Natural killer cell (primary cell): ENCODE measurements at places on chromosomes 12 and 14. TPM values are rescaled to one million over a fixed set of nuclear protein-coding genes. Genes with fewer than 3 reads are reported as not detected.
A peak's percentile ranks its signal among the peaks of the same experiment; 100 is the strongest.

The ZNF385A gene
- total RNA-seq: 5.4 TPM

The CNOT2 gene
- total RNA-seq: 178 TPM

DNA sequence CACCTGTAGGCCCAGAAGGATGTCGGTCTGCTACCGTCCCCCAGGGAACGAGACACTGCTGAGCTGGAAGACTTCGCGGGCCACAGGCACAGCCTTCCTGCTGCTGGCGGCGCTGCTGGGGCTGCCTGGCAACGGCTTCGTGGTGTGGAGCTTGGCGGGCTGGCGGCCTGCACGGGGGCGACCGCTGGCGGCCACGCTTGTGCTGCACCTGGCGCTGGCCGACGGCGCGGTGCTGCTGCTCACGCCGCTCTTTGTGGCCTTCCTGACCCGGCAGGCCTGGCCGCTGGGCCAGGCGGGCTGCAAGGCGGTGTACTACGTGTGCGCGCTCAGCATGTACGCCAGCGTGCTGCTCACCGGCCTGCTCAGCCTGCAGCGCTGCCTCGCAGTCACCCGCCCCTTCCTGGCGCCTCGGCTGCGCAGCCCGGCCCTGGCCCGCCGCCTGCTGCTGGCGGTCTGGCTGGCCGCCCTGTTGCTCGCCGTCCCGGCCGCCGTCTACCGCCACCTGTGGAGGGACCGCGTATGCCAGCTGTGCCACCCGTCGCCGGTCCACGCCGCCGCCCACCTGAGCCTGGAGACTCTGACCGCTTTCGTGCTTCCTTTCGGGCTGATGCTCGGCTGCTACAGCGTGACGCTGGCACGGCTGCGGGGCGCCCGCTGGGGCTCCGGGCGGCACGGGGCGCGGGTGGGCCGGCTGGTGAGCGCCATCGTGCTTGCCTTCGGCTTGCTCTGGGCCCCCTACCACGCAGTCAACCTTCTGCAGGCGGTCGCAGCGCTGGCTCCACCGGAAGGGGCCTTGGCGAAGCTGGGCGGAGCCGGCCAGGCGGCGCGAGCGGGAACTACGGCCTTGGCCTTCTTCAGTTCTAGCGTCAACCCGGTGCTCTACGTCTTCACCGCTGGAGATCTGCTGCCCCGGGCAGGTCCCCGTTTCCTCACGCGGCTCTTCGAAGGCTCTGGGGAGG lies at the start of gene LTB4R:
TSS of gene LTB4R (plus strand) at position 857 of the 959 bp plus-strand sequence. CDS start 4,150 bp downstream, outside the sequence.
- DNase-seq: peak; percentile 87

The PIWIL1 gene
- total RNA-seq: not detected

DNA sequence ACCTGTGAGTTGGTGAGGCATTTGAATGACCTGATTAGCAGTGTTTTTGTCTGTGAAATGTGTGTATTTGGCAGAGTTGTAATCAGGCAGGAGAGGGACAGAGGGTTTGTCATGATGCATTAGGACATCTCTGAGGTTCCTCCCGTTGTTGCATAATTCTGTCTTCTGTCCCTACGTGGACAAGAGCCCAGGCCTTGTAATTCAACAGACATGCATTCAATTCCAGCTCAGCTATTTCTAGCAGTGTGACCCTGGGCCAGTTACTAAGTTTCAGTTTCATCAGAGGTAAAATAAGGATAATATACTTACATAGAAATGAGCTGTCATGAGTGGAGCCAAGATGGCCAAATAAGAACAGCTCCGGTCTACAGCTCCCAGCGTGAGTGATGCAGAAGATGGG lies 208.6 kb downstream of the SLC38A4 start:
- DNase-seq: no peak

The ALG10B gene
- total RNA-seq: 8.0 TPM
